GDM1 (cell line): ENCODE measurements at places on chromosomes 13 and 19.

DNA sequence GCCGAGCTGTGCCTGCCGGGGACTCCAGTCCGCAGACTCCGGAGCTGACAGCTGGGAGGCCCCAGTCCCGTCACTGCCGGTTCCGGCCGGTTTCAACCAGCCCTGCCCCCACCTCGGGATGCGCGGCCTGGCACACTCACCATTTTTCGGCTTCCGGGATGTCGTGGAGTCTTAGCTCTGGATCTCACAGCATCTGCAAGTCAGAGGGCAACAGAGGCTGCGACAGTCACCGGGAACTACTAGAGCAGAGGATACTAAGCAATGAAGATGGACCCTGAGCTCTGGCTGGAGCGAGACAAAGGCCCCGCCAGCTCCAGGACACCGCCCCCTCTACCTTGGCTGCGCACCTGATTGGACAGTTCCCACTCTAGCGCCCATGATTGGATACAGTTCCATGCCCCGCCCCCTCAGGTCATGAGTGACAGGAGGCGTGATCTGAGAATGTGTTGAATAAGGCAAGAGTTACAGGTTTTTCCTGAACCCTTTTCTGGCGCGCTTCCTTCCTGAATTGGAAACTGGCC is at the start of gene ZNF682:
TSS of gene ZNF682 (minus strand) at position 303 of the 521 bp plus-strand sequence. CDS start at position 143, 160 bp downstream.
- no peak for DNase-seq

DNA sequence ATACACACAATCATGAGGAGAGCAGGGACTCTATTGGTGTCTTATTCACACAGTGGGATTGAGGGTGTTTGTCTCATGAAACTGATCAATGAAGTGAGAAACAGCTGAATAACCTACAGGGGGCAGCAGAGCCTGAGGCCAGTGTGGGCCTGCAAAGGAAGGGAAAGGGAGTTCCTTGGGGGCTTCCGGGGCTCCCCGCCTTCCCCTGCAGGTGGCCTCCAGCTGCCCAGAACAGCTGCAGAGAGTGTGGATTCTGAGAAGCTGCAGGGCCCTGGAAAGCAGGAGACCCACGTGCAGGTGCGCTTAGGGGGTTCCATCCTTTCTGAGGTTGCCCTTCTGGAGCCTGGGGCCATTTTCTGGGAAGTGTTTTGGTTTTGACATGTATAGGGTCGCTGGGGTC is 20.1 kb downstream of the ZNF763 start:
- no peak for DNase-seq

DNA sequence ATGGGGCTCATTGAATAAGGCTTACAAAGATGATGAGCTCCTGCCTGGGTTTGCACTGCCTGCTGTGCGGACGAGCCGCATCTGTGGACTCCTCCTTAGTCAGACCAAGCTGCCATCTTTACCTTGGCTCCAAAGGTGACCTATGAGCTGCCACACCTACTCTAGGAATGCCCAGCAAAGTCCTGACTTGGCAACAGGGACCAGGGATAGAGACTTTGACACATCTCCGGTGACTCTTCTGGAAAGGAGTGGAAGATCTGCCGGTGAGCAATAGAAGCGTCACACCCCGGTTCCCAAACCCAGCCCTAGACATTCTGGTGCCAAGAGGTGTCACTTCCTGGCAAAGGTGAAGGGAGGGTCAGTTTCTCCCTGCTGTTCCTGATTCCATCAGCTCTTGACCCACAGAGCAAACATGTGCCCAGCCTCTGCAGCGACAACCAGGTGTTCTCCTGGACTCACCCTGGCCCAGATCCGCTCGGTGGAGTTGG is 50.2 kb upstream of the GTF3A start:
- DNase-seq = no peak

DNA sequence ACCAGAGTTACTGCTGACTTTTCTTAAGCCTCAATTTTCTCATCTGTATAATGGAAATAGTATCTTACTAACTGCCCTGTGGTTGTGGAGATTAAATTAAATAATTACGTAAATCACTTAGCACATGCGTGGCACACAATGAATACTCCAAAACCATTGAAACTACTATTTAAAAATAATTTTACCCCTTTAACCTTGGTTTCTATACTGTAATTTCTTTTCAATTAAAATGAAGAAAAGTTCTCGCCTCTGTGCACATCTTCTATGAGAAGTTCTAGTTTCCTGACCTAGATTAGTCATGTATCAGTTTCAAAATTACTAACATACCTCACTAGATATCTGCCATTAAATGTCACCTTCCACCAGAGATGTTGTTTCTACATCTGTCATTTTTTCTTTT is 5.7 kb downstream of the SLITRK1 start:
- no peak for DNase-seq

DNA sequence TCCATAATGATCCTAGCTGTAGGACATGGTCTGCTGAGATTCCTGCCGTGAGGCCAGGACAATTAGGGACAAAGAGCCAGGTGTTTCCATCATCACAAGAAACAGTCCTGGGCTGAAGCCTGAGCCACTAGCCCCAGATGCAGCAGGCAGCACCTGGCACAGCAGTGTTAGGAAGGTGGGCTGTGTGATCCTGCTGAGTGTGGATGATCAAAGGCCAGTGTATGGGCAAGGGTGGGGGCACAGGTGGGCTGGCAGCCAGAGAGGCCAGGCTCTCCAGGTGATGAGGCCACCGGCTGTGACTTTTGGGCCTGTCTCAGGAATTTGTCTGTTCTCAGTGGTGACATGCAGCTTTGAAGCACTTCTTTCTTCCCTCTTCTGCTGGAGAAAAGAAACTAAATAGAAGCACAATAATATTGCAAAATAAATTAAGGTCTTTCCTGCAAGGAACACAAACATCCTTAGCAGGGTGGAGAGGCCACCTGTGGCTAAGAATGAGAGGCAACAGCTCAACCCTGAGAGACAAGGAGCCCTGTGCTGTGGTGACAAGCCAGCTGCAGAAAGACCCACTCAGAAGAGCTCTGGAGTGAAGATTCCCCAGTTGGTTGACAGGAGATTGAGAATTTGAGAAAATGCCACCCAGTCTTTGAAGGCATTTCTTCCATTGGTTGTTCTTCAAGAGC is 127.6 kb downstream of the KATNAL1 start:
- no peak for DNase-seq

- DNase-seq = no peak
Measured at GRCh38 chr13:112777637-112778406, 88.0 kb downstream of the ATP11A start.

- no peak for DNase-seq
Measured at GRCh38 chr19:32649751-32650150, 25.2 kb downstream of the ANKRD27 start.

DNA sequence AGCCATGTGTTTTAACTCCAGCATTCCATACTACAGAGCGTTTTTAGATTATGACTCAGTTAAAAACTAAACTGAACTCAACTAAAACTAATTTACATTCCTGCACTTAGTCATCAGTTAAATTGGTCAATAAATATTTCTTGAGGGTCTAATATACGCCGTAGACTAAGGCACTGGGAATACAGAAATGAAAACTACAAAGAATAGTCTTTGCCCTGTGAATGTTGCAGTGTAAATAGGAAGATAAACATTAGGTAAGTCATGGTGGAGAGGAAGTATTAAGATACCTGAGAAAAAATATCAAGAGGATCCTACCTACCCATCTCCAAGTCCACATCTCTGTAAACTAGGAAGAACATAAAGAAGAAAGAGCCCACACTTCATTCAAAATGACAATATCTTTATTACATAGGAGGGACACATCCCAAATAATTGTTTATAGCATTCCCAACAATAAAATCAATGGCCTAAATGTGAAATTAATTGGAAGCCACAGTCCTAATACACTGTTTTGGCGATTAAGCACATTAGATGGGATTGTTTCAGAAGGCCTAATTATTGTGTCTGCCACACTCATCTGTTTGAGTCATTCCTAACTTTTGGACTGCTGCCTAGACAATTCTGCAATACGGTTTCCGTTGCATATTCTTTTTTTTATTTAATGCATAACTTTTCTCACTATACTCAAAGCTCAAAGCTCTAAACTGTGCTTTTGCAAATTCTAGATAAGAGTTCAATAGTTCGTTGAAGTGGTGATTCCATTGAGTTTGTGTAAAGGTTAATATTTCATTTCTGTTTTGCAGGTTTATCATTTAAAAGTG is 52.9 kb downstream of the MBNL2 start:
- DNase-seq = no peak

- no peak for DNase-seq
Measured at GRCh38 chr19:9608912-9609311, 12.1 kb downstream of the ZNF561 start.
